Skeletal muscle cell (primary cell): ENCODE measurements at places on chromosomes 13 and 19.

DNA sequence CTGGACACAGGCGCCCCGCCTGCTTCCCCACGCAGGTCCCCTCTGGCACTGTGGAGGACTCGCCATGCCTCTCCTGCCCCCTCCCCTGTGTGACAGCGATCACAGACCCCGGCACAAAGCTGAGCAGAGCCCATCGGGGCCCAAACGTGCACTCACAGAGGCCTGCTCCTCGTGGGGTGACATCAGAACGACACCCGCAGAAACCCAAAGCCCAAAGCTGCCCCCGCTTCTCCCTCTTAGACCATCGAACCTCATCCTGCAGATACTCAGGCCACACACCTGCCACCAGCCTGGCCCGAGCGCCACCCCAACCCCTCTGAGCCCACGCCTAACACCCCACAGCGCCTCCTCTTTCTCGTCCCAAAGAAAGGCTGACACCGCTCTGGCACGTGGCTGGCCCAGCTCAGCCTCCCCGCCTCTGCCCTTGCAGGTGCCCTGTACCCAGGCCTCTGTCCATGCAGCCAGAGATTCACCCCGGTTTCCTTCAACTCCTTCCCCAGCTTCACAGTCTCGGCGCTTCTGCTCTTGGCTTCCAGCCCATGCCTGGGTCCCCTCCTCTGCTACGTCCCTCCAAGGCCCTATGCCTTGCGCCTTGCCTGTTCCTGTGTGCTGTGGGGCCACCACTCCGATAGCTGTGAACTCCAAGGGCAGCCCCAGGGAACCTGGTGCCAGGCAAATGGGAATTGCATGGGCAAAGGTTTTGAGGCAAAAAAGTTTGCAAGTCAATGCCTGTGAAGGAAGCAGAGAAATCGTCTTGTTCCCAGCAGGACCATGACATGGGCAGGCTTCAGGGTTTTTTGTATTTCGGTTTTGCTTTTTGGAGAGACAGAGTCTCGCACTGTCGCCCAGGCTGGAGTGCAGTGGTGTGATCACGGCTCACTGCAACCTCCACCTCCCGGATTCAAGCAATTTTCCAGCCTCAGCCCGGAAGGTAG is 831 bp upstream of the CBARP start:
- no peak for DNase-seq

DNA sequence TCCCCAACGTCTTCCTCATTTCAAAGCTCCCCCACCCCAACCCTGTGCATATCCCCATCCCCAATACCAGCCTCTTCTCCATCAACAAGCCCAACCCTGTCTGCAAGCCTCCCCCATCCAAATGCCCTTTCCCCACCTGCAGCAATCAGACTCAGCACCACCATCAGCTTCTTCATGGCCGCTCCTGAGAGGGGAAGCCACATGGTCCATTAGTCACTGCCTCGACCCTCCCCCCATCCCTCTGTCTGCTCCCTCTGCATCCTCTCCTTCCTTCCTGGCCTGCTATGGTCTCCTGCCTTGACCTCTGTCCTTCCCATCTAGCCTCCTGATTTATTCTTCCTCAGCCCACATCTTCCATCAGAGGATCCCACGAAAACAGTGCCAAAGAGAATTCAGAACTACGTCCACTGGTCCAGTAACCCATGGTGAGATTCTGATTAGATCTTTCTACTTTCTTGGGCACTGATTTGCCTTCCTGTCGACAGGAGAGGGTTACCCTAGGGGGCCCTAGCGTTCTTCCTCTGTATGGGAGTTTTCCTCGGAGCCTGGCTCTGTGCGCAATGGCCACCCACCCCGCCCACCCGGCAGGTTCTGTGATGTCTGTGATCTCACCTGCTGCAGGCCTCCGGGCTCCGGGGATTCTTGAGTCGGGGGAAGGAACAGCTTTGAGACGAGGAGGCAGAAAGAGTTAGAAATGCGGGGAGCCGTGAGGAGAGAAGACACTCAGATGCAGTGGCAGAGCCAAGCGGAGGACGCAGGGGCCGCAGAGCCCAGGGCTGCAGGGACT is 1.3 kb downstream of the KLK6 start:
- DNase-seq: no peak

GRCh38 chr19:57443121-57443696 is 8.1 kb downstream of the ZNF749 start:
- DNase-seq: no peak

DNA sequence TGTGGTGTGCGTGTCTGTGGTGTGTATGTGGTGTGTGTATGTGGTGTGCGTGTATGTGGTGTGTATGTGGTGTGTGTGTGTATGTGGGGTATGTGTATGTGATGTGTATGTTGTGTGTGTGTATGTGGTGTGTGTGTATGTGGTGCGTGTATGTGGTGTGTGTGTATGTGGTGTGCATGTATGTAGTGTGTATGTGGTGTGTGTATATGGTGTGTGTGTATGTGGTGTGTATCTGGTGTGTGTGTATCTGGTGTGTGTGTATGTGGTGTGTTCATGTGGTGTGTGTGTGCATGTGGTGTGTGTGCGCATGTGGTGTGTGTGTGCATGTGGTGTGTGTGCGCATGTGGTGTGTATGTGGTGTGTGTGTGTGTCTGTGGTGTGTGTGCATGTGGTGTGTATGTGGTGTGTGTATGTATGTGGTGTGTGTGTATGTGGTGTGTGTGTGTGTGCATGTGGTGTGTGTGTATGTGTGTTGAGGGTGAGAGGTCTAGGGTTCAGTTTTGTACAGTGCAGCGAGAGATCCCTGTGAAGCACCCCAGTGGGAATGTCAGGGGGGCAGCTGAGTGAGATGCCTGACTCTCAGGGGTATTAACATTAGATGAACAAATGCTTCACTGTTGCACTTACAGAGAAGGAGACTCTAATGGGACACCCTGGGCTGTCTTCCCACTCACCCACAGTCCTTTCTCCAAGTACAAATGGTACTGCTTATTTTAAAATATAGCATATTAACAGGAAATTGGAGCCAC is 61.3 kb upstream of the MEDAG start:
- no peak for DNase-seq

GRCh38 chr13:59979589-59979988 is 184.1 kb downstream of the DIAPH3 start:
- DNase-seq: no peak
